Eye (tissue), 1 donor: ENCODE measurements at places on chromosomes 5 and 9.

DNA sequence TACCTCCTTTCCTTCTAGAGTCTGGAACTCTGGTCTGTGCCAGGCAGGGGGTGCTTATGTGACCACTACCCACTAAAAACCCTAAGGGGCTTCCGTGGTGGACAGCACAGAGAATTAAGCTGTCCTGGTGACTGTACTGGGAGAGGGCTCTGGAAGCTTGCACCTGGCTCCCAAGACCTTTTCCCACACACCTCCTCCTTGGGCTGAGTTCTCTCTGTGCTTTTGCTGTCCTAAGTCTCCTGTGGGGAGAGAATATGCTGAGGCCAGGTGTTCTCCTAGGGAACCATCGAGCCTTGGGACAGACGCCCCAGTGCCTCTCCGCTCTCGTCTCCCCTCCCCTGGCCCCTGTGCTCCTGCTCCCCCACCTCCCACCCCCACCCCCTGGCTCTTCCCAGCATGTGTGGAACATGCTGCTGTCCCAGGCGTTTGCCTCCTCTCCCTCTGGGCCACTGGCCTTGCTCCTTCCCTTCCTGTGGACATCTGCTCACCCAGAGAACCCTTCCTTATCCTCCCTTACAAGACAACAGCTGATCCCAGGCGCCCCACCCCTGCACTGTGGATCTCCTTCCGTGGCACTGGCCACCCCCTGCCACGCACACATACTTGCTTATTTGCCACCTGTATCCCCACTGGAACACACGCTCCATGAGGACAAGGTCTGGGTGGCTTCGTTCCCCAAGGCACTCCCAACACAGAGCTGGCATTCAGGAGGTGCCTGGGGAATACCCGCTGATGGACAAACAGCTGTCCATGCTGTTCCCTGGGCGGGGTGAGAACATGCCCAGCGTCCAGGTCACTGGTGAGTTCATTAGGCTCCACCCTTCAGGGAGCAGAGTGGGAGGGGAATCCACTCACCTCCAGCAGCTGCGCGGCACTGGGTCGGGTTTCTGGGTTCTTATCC is 83.0 kb downstream of the STK10 start:
- no peak for DNase-seq

DNA sequence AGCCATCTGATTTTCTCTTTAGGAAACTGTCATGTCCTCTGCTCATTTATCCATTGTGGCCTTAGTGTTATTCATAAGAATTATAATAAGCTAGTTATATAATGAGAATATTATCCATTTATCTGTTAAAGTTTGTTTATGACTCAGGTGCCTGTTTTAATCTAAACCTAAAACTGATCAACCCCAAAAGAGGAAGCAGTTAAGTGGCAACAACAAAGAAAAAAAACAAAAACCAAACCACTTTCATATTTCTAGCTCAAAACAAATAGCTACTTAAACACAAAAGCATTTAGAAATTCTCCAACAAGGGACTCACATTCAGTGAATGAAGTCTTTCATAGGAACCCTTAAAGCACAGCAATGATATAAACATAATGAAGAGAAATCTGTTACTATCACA is 116.4 kb downstream of the APBA1 start:
- DNase-seq: no peak

- no peak for DNase-seq
These were observed 31.5 kb upstream of the IRX1 start for GRCh38 chr5:3564116-3564515.

DNA sequence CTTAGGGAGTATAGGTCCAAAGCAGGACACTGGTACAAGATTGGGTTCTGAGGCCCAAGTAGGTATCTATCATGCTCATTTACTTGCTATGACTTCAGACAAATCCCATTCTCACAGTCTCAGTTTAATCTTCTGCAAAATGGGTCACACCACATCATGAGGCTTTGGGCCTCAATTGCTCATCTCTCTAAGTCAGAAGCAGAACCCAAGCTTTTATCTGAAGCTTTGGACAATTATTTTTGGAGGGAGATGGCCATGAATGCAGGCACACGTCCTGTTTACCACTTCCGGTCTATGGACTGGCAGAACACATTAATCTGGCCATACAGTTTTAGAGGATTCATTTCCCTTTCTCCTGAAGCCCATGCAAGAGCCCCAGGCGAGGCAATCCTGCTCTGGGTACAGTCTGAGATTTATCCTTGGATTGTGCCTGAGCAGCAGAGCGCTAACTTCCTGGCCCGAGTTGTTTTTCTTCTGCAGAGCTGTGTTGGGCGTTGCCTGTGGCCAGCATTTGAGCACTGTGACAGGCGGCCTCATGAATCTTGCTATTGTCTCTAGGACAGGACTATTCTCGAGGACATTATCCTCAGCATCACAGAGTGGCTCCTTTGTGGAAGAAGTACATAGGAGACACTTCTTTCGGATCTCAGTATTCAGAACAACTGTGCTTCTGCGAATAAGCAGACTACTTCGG is 16.1 kb downstream of the SLC22A4 start:
- no peak for DNase-seq

GRCh38 chr5:160339406-160340130 is 27.2 kb upstream of the CCNJL start:
- DNase-seq: no peak

DNA sequence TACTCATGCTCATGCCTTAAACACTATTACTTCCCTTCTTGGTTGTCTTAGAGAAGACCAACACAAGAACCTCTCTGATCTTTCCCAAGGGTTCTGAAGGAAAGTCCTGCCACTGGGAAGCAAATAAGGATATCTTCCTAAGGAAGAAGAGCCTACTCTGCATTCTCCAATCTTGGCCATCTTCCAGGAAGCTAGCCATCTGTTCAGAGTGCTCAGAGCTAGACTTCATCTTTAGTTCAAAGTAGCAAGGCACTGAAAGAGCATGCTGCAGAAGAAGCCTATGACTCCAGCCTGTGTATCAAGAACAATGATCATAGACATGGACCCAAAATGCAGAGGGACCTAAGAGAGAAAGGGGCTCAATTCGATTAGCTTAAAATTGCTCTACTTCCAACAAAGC is 114.7 kb downstream of the KIAA0825 start:
- DNase-seq: no peak

GRCh38 chr5:172875505-172876279 is 41.6 kb downstream of the ERGIC1 start:
- DNase-seq: peak; percentile 80

GRCh38 chr9:19113964-19114679 is 11.4 kb upstream of the HAUS6 start:
- DNase-seq: no peak

DNA sequence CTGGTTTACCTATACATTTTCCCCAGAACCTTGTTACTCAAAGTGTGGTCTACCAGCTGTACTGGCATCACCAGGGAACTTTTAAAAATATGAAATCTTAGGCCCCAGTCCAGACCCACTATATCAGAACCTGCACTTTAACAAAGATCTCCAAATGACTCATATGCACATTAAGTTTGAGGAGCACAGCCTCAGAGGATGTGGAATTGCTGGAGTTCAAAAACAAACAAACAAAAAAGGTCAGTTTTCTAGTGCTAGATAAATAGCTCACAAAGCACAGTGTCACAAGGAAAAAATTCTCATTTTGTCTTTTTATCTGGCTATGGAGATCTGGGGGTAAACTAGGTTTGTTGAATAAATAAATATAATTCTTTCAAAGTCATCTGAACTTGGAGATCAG is 68.9 kb upstream of the ANKRD55 start:
- DNase-seq: no peak

GRCh38 chr5:72525816-72526215 is 18.6 kb upstream of the ZNF366 start:
- no peak for DNase-seq

- DNase-seq: no peak
These were observed 75.2 kb upstream of the HRH2 start for GRCh38 chr5:175582697-175583096.

GRCh38 chr9:112203536-112203935 is 28.4 kb upstream of the SUSD1 start:
- DNase-seq: no peak

DNA sequence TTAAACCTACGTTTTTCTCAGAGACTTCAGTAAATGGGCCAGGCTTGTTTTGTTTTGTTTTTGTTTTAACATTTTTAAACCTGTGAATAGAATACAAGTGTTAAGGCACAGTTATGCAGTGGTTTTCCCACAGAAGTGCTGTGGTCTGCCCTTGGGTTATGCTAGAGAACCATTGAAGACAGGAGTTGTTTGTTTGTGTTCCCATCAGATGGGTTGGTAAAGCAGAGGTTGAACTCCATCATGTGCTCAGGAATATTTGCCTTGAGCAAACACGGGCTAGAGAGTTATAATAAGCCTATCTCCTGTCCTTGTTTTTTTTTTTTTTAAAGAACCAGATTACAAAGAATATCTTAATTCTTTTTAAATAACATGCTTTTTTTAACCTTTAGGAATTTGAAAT is 28.5 kb downstream of the RHOBTB3 start:
- DNase-seq: no peak

GRCh38 chr9:77977210-77977611 is 54.4 kb downstream of the GNAQ start:
- peak; percentile 38 for DNase-seq

- peak; percentile 80 for DNase-seq
These were observed 148.9 kb downstream of the RXRA start for GRCh38 chr9:134475011-134475790.

- no peak for DNase-seq
These were observed 37.5 kb downstream of the NEK6 start for GRCh38 chr9:124295159-124295794.

DNA sequence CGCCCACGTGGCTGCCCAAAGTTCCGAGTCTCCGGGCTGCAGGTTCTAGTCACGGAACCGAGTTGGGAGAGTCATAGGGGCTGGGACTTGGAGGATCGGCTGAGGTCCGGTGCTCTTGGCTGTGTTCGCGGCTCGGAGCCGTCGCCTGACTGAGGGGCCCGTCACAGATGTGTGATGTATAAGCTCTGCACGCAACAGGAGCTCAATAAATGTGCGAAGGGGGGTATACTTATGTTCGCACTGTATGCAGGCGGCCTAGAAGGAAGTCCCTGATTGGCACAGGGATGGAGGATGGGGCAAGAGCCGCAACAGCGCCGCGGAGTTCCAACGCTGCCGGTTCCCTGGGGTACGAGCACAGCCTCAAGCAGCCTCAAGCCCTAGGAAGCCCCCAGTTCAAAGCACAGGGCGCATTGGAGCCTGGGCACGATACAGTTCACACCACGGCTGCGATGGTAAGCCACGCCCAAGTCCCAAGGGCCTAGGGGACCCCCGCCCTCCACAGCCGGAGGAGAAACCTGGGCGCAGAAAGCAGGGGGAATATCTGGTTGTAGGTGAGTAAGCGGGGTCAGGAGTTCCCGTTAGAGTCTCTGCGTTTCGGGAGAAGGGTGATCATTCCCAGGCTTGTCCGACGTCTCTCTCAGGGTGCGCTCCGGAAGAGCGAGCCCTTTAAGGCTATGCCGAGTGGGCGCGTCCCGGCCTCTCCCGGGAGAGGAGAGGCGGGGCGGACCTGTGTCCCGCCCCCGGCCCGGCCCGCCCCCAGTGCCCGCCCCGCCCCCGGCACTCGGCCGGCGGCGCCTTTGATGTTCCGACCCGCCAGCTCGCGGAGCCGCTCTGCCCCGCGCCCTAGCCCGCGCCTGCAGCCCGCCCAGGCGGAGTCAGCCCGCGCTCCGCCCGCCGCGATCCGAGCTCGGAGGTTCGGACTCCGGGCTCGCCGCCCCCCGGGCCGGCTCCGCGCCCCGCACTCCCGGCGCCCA is at the start of gene TCF7:
TCF7 (plus strand) TSS at position 780 of the 974 bp plus-strand sequence. CDS start 226 bp downstream, outside the sequence.
- DNase-seq: peak; percentile 91

DNA sequence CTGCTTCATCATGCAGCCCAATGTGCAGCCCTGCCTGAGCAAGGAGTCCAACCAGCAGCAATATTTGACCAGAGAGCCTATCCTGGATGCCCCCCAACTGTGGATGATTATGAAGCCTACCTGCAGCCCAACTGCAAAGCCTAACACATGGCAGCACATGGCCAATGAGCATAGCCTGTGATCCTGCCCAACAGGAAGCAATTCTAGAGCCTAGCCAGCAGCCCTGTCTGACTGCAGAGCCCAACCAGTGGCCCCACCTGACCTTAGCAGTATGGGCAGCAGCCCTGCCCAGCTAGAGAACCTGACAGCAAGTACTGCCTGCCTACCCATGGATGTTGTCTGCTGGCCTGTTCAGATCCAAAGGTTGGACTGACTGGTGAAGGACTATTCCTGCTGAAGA is 97.3 kb upstream of the SH3GL2 start:
- no peak for DNase-seq

GRCh38 chr5:72407078-72407477 is 86.9 kb downstream of the PTCD2 start:
- no peak for DNase-seq

DNA sequence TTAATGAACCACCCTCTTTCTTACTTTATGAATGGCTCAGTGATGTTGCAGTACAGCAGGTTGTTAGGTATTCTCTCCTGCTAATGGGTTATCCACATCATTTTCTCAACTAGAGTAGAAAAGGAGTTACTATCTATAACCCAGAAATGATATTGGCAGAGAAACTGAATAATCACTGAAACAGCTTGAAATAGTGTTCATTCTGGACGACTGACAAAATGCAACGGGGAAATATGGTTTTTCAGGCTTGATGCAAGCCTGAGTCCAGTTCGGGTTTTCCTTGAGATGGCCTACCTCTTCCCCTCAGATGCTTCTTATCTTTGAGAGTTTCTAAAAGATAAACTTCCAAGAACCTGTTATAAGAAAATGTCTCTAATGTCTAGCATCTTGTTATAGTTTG is 187.3 kb downstream of the RAB3C start:
- no peak for DNase-seq

DNA sequence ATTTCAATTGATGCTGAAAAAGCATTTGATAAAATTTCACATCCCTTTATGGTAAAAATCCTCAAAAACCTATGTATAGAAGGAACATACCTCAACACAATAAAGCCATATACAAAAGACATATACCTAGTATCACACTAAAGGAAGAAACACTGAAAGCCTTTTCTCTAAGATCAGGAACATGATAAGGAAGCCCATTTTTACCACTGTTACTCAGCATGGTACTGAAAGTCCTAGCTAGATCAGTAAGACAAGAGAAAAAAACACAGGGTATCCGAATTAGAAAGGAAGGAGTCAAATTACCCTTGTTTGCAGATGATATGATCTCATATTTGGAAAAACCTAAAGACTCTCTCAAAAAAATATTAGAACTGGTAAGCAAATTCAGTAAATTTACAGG is 350.2 kb upstream of the PDE4D start:
- no peak for DNase-seq

DNA sequence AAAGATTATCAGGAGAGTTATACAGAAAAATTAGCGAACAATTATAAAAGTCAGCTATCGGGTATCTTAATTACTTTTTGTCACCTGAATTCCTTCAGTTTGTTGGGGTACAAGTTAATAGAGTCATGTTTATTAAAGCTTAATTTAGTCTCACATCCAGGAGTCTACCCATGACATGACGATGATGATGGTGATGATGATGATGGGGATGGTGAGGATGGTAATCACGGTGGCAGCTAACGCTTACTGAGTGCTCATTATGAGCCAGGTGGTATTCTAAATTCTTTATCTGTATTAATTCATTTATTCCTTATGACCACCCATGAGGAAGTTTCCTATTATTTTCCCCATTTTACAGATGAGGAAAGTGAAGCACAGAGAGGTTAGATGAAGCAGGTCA is 208.6 kb upstream of the KIF2A start:
- DNase-seq: no peak

- DNase-seq: no peak
These were observed 155.5 kb downstream of the PALM2AKAP2 start for GRCh38 chr9:109935406-109936087.

- DNase-seq: peak; percentile 27
These were observed 950.4 kb downstream of the EFNA5 start for GRCh38 chr5:106720367-106720766.

GRCh38 chr5:98163796-98164493 is 609.5 kb upstream of the RGMB start:
- DNase-seq: peak; percentile 93
